ENCODE measurements at places on chromosomes 16 and 17. TPM values are rescaled to one million over a fixed set of nuclear protein-coding genes. Genes with fewer than 3 reads are reported as not detected.

DNA sequence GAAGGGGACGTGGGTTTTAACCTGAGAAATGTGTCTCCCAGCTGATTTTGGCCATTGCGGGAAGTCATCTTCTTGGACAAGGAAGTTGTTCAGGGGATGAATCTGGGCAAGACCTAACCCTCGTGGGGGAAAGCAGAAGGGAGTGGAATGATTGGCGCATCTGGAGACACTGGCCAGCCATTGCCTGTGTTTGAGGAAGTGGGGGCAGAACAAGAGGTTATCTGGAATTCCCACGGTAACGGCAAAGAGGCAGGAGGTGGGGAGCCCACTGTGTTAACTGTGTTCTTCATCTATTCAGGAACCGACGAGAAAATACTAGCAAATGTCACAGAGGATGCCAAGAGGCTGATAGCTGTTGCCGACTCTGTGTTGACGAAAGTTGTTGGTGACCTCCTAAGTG lies 66.9 kb downstream of the RNF213 start:
- DNase-seq, result no peak

GRCh38 chr17:67575325-67575724 lies 142.4 kb upstream of the NOL11 start:
- DNase-seq, result no peak

DNA sequence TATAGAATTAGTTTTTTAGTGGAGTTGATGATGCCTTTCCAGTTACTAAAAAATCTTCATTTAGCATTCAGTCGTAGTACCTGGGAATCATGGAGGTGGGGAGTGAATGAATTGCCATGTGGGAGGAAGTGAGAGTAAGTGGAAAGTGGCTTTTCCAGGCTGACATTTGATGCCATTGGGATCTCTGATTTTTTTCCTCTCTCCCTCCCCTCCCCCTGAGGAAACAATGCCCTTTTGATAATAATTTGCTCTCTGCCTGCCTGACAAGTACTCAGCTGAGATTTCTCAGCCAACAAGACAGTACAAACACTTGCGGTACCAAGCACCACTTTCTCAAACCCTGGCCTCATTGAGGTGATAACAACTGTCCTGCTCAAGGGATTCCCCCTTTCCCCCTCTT lies 2.2 kb downstream of the UBE2Z start:
- no peak for DNase-seq

DNA sequence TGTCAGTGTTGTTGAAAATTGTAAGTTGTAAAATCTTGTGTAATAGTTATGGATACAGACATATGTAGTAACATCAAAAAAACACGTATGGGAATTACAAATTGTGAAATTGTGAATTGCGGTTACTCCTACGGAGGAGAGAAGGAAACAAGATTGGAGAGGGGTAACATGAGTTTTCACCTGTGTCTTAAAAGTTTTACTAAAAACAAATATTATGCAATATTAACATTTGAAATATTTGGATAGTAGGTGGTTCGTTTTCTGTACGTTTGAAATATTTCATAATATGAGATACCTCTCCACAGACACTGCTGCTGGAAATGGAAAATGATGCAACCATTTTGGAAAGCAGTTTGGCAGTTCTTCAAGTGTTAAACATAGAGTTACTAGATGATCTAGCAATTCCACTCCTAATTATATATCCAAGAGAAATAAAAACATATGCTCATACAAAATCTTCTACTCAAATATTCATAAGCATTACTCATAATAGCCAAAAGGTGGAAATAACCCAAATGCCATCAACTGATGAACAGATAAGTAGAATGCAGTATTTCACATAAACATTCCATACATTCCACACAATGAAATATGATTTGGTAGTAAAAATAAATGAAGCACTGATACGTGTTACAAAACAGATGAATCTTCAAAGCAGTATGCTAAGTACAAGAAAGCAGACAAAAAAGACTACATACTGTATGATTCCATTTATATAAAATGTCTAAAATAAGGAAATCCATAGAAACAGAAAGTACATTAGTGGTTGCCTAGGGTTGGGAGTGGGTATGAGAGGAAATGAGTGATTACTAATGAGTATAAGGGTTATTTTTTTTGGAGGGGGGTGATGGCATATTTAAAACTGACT lies 40.7 kb upstream of the ABCA10 start:
- no peak for DNase-seq

GRCh38 chr16:47927330-47927729 lies 228.5 kb downstream of the ABCC12 start:
- DNase-seq, result no peak

The DNASE1L2 gene
- total RNA-seq, result 0.61 TPM

The KRTAP2-1 gene
- not detected for total RNA-seq

The TAC4 gene
- not detected for total RNA-seq

Measured in esophagus squamous epithelium (tissue), 5 donors.